Endothelial cell of umbilical vein (primary cell): ENCODE measurements at places on chromosomes 13 and 19. TPM values are rescaled to one million over a fixed set of nuclear protein-coding genes. Genes with fewer than 3 reads are reported as not detected.

GRCh38 chr13:47598340-47598911 lies 402.6 kb downstream of the SUCLA2 start:
- no peak for DNase-seq

DNA sequence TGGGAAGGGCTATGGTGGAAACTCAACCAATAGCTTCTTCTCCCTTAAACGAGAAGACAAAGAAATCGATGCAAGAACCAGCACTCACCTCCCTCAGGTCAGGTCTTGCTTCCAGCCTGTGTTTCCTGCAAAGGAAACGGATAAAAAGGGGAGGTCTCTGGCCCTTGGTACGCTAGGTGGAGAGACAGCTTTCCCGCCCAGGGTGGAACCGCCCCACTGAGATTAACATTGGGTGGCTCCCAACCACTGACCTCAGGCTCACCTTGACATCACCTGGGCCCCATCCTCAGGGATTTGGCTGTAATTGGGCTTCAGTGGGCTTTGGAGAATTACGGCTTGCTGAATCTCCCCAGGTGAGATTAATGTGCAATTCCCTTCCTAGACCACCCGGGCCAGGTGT lies at the start of gene NLRP7:
TSS of gene NLRP7 (minus strand) at position 150 of the 400 bp plus-strand sequence.
- DNase-seq = no peak

- peak; percentile 78 for DNase-seq
Measured at GRCh38 chr13:75135325-75135825, 346.6 kb downstream of the TBC1D4 start.

DNA sequence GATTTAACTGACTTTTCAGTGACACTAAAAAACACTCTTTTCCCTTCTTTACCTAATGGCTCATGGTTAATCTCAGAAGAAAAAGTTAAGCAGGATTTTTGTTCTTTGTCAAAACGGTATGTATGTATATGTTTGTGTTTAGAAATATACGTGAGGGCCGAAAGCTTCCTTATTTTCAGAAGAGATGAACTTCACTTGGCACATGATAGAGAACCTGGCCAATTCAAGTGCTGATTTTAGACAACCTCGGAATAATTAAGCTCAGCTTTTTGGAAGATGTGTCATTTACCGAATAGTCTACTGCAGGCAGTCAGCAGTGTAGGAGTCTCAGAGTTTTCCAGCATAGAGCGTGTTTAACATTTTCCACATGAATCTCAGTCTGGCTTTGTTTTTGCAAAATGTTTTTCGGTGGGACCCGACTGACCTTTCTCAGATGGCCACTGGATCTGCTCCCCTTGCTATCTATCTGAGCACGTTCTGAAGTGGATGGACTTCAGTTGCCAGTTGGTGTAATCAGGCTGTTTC lies 4.6 kb downstream of the RNASEH2B start:
- no peak for DNase-seq

GRCh38 chr13:102405499-102406100 lies 3.8 kb upstream of the FGF14 start:
- no peak for DNase-seq

- DNase-seq = peak; percentile 41
Measured at GRCh38 chr13:48038761-48039160, 1.2 kb downstream of the NUDT15 start.

SPART gene
- total RNA-seq = 73.6 and 74.1 TPM in 2 replicates
